ENCODE measurements at places on chromosomes 6 and 20. TPM values are rescaled to one million over a fixed set of nuclear protein-coding genes. Genes with fewer than 3 reads are reported as not detected.

DNA sequence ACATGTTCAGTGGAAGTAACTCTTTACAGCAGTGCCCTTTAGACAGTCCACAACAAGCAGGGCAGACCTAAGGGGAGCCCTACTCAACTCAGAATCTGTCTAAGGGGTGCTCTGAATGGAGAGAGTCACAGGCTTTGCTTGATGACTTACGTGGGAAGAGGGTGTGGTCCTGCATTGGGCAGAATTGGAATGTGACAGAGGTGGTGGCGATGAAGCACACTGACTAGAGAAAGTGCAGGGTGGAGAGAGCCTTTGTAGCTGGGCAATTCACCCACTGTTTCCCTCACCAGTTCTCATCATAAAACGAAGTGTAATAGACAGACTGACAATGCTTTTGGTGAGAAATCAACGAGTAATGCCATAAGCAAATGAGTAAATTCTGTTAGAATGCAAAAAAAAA is 11.2 kb downstream of the TP53INP2 start:
- no peak overlapping the region for H3K27ac ChIP-seq
- no peak for DNase-seq
- no peaks in the 10 kb centered on the region for H3K27me3 ChIP-seq
- H3K36me3 ChIP-seq: no peaks in the 10 kb centered on the region
- no peaks in the 10 kb centered on the region for H3K4me1 ChIP-seq
- H3K4me3 ChIP-seq: no peak overlapping the region

The SSTR4 gene
- not detected for total RNA-seq

DNA sequence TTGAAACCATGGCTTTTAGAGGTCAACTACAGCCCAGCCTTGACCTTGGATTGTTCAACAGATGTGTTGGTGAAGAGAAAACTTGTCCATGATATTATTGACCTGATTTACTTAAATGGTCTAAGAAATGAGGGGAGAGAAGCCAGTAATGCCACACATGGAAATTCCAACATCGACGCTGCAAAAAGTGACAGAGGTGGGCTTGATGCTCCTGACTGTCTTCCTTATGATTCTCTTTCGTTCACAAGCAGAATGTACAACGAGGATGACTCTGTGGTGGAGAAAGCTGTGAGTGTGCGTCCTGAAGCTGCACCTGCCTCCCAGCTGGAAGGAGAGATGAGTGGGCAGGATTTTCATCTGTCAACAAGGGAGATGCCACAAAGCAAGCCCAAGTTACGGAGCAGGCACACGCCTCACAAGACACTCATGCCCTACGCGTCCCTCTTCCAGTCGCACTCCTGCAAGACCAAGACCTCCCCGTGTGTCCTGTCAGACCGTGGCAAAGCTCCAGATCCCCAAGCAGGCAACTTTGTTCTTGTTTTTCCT is 16.2 kb downstream of the TTLL2 start:
- H3K4me3 ChIP-seq: no peak overlapping the region
- no peak for DNase-seq
- H3K36me3 ChIP-seq: no peaks in the 10 kb centered on the region
- no peaks in the 10 kb centered on the region for H3K4me1 ChIP-seq
- H3K27ac ChIP-seq: no peak overlapping the region

DNA sequence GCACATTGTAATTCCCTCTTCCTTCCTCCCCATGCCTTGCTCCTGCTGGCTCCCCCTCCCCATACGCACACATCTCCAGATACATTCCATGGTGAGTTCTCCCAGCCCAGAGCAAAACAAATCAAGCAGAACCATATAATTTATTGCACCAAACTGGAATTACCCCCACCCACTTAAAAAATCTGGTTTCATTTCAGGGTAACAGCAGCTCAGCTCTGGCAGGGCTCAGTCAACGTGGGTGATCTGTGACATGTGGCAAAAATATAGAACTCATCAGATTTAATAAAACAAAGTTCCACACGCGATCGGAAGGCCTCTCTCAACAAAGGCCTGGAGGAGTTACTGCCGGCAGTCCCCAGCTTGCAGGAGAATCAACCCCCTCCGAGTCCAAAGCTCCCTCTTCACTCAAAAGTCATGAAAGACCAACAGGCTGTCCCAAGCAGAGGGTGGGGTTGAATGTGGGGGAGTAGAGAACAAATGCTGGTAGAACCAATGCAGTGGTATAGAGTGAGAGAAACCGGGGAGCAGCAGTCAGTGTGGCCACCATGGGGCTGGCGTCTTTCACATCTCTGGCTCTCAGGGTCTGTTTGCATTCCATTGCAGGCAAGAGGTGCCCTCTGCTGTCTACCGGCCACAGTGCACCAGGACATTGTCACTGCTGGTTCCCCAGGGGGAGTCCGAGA is 323.3 kb upstream of the NT5E start:
- peak; percentile 28 for DNase-seq
- H3K4me3 ChIP-seq: no peak overlapping the region
- H3K27ac ChIP-seq: no peak overlapping the region

The GRIK2 gene
- total RNA-seq: not detected

The PRICKLE4 gene
- total RNA-seq: 17.9 TPM

The OR2B6 gene
- total RNA-seq: not detected

DNA sequence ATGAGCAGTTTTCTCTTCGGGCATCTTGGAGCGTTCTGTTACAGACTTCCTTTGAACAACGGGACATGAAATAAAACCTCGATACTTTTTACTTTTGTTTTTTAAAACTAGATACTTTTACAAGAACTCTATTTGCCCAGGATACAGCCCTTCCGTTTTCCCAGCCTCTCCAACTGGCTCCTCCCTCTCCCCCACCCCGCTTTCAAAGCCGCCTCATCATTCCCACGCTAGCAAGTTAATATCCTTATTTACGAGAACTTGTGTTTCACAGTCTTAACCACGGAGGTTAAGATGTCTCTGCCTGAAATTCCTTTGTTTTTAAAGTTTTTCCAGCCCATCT is 241 bp upstream of the CFAP206 start:
- no peaks in the 10 kb centered on the region for H3K4me1 ChIP-seq
- no peaks in the 10 kb centered on the region for H3K36me3 ChIP-seq
- H3K4me3 ChIP-seq: peak overlapping the region; percentile 82
- H3K27me3 ChIP-seq: no peaks in the 10 kb centered on the region
- peak overlapping the region; percentile 85 for H3K27ac ChIP-seq
- DNase-seq: peak; percentile 38

DNA sequence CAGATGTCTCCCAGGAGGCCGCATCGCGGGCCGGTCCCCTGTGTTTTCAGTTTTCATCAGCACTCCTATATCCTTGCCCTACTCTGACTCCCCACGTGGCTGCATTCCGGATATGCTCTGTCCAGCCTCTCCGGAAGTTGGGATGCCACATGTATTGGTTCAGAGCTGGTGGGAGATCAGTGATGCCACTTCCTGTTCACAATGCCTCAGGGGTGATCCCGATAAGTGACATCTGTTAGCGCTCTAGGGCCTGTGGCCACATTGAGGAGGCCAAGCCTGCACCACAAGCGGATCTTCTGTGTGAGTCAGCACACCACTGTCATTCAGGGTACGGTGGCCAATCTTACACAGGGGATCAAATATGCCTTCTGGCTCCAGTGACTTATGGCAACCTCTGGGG is 57.8 kb downstream of the PPP1R3G start:
- no peaks in the 10 kb centered on the region for H3K4me1 ChIP-seq
- no peaks in the 10 kb centered on the region for H3K36me3 ChIP-seq
- no peaks in the 10 kb centered on the region for H3K27me3 ChIP-seq
- no peak overlapping the region for H3K4me3 ChIP-seq
- H3K27ac ChIP-seq: no peak overlapping the region

DNA sequence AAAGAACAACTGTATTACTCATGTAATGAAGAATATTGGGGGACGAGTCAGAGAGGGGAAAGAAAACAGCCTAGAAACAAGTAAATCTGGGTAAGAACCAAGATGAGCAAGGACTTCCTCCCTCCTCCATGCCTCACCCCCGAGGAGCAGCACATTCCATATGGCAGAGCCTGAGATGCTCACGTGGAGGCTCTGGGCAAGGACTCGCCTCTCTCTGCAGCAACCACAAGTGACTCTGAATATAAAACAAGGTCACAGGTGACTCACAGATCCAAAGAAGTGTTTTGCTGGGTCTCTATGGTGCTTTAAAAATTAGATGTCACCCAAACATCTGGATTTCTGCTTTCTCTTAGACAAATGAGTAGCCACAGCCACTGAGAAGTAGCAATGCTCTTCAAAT is 453.0 kb upstream of the SULF2 start:
- peak; percentile 62 for DNase-seq
- peak overlapping the region; percentile 74 for H3K27ac ChIP-seq
- H3K4me1 ChIP-seq: no peaks in the 10 kb centered on the region

The HMGN4 gene
- total RNA-seq: 63.5 TPM

The IL17A gene
- total RNA-seq: 0.40 TPM

- H3K4me1 ChIP-seq: no peaks in the 10 kb centered on the region
- no peak overlapping the region for H3K4me3 ChIP-seq
- H3K27me3 ChIP-seq: no peaks in the 10 kb centered on the region
Observed at GRCh38 chr20:22796469-22797077, 212.2 kb upstream of the FOXA2 start.

GRCh38 chr6:105560611-105561066 is 157.8 kb upstream of the PREP start:
- no peaks in the 10 kb centered on the region for H3K36me3 ChIP-seq
- H3K4me1 ChIP-seq: no peaks in the 10 kb centered on the region
- no peak overlapping the region for H3K4me3 ChIP-seq
- no peak for DNase-seq
- H3K27me3 ChIP-seq: no peaks in the 10 kb centered on the region

DNA sequence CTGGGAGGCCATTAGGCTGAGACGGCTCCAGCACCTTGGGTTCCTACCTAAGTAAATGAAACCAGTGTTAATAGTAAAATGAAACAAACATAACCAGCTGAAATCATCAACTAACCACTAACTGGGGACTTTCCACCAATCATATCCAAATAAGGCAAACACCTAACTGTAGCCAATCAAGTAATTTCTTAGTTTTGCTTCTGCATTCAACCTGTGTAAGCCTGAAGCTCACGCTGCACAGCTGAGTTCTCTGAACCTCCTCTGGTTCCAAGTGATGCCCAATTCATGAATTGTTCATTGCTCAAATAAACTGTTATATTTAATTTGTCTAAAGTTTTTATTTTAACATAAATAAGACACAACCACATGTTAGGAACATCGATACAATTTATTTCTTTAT is 22.5 kb downstream of the KLHL32 start:
- no peak overlapping the region for H3K4me3 ChIP-seq
- H3K4me1 ChIP-seq: no peaks in the 10 kb centered on the region
- DNase-seq: no peak
- H3K36me3 ChIP-seq: no peaks in the 10 kb centered on the region

- H3K4me1 ChIP-seq: no peaks in the 10 kb centered on the region
- no peak overlapping the region for H3K27ac ChIP-seq
- no peaks in the 10 kb centered on the region for H3K27me3 ChIP-seq
- no peak for DNase-seq
Observed at GRCh38 chr6:135439549-135439948, 58.0 kb downstream of the AHI1 start.

DNA sequence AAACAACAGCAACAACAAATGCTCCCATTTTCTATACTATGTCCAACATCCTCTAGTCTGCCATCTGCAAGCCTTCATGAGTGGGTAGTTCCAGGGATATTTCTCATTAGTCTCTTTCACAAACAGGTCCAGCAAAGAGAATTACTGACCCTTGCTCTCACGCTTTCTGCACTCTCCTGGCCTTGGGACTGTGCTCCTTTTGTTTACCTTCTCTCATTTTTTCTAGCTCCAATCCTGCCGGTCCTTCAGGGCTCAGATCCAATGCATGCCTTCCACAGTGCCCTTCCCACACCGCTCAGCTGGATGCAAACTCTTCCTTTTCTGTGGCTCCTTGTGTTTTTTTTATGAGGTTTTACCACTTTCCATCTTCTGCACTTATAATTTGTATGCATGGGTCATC is 47.2 kb downstream of the ADTRP start:
- no peak overlapping the region for H3K4me3 ChIP-seq
- no peaks in the 10 kb centered on the region for H3K27me3 ChIP-seq
- DNase-seq: no peak
- no peaks in the 10 kb centered on the region for H3K4me1 ChIP-seq
- no peak overlapping the region for H3K27ac ChIP-seq

- no peaks in the 10 kb centered on the region for H3K36me3 ChIP-seq
- no peaks in the 10 kb centered on the region for H3K27me3 ChIP-seq
Observed at GRCh38 chr20:12595841-12596240, 412.9 kb upstream of the SPTLC3 start.

The ESR1 gene
- 103 TPM for total RNA-seq

The B3GAT2 gene
- 0.76 TPM for total RNA-seq

GRCh38 chr20:19285436-19285835 is 73.0 kb downstream of the SLC24A3 start:
- no peaks in the 10 kb centered on the region for H3K36me3 ChIP-seq
- H3K4me1 ChIP-seq: peaks cover 2% of the 10 kb centered on the region
- no peaks in the 10 kb centered on the region for H3K27me3 ChIP-seq
- no peak for DNase-seq
- H3K4me3 ChIP-seq: no peak overlapping the region
- H3K27ac ChIP-seq: peak overlapping the region; percentile 73

The KIF25 gene
- total RNA-seq: not detected

- no peaks in the 10 kb centered on the region for H3K4me1 ChIP-seq
- DNase-seq: peak; percentile 71
- H3K36me3 ChIP-seq: no peaks in the 10 kb centered on the region
- H3K27me3 ChIP-seq: no peaks in the 10 kb centered on the region
- peak overlapping the region; percentile 92 for H3K27ac ChIP-seq
- peak overlapping the region; percentile 18 for H3K4me3 ChIP-seq
Observed at GRCh38 chr6:73585566-73586415, 65.0 kb upstream of the EEF1A1 start.

The COL12A1 gene
- 423 TPM for total RNA-seq

DNA sequence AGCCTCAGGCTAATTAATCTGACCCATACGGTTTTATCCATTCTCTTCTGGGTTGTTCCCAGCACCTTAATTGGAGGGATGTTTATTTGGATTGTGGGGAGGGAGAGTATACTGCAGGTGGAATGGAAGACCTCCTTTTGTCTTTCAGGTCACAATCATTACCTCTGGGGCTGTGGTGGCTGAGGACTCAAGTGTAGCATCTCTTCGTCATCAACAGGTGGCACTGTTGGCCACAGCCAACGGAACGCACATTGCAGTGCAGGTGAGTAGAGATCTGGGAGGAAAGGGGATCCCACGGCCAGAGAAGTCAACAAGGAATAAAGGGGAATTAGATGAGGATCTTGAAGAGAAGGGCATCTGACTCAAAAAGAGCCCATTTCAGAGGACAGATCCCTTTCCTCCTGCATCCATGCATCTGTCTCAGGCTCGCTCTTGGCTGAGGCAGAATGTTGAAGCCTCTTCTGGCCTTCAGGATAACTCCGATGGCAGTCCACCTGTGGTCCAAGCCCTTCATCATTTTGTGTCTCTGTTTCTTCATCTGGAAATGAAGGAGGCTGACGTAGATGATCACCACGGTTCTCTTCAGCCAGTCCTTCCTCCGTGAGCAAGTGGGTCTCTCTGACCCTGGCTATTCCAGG is 3.2 kb upstream of the DEF6 start:
- H3K36me3 ChIP-seq: no peaks in the 10 kb centered on the region
- DNase-seq: no peak
- no peak overlapping the region for H3K4me3 ChIP-seq
- no peaks in the 10 kb centered on the region for H3K4me1 ChIP-seq
- H3K27me3 ChIP-seq: no peaks in the 10 kb centered on the region

GRCh38 chr20:20740541-20740940 is 28.1 kb upstream of the RALGAPA2 start:
- no peak overlapping the region for H3K4me3 ChIP-seq
- H3K27me3 ChIP-seq: no peaks in the 10 kb centered on the region
- no peaks in the 10 kb centered on the region for H3K36me3 ChIP-seq
- no peaks in the 10 kb centered on the region for H3K4me1 ChIP-seq
- DNase-seq: no peak

GRCh38 chr6:44084231-44085014 is 42.8 kb downstream of the MRPL14 start:
- H3K27ac ChIP-seq: no peak overlapping the region
- DNase-seq: no peak
- no peak overlapping the region for H3K4me3 ChIP-seq
- no peaks in the 10 kb centered on the region for H3K27me3 ChIP-seq

The MBOAT1 gene
- 6.8 TPM for total RNA-seq
